ENCODE measurements at places on chromosomes 12 and 14.

DNA sequence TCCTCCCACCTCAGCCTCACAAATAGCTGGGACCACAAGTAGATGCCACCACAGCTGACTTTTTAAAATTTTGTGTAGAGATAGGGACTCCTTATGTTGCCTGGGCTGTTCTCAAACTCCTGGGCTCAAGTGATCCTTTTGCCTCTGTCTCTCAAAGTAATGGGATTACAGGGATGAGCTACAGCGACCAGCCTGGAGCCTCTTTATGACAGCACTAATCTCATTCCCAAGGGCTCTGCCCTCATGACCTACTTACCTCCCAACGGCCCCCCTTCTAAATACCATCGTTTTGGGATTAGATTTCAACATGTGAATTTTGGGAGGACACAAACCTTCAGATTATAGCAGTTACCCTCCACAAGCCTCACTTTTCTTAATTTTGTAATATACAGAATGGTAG, 150.6 kb upstream of the FUT8 start:
- DNase-seq = no peak

DNA sequence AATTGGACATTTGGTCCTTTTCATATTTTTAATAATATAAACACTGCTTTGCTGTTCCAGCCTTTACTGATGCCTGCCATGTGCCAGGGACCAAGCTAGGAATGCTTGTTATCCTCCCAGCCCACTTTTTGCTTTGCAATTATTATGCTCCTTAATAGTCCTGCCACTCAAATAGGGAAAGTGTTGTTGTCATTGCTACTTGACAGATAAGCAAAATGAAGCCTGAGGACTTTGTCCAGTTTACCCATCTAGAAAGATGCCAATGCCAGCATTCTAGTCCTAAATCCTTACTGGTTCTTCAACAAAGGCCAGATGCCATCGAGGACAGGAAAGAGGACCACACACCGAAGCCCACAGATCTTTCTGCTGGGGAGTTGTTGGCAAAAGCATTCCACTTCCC, 246.5 kb downstream of the EMP1 start:
- DNase-seq = no peak

- peak; percentile 44 for DNase-seq
Measured at GRCh38 chr12:93379326-93379980, 1.7 kb downstream of the NUDT4 start.

GRCh38 chr12:69779928-69780327, 41.3 kb downstream of the RAB3IP start:
- DNase-seq = no peak

DNA sequence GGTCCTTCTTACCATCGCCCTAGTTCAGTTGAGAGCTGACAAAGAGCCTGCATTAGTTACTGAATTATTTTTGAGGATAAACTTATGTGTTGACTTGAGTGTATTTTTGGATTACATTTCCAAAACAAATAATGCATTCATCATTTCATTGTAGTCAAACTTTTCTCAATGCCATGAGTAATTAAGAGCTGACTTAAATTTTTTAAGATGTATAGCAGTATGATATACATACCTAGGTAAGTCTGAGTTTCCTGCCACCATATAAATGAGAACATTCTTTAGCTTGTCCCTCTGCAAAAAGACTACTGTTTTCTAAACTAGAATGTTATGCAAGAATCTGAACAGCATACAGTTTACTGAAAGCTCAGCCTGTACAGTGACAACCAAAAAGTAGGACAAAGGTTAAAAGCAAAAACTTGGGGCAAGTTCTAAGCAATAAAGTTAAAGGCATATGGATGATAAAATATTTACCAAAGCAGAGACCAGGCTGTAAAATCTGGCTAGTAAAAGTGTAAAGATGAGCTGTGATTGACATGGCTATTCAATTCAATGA, 82.1 kb upstream of the FERMT2 start:
- DNase-seq = no peak
